ENCODE measurements at places on chromosomes 16 and 17. TPM values are rescaled to one million over a fixed set of nuclear protein-coding genes. Genes with fewer than 3 reads are reported as not detected.

GRCh38 chr16:31572821-31573220, 45.1 kb downstream of the AHSP start:
- peaks cover 42% of the 10 kb centered on the region for H3K27me3 ChIP-seq
- H3K4me1 ChIP-seq, result peaks cover 5% of the 10 kb centered on the region
- H3K36me3 ChIP-seq, result peaks cover 3% of the 10 kb centered on the region
- no peak overlapping the region for H3K4me3 ChIP-seq
- DNase-seq, result no peak
- no peak overlapping the region for H3K27ac ChIP-seq

DNA sequence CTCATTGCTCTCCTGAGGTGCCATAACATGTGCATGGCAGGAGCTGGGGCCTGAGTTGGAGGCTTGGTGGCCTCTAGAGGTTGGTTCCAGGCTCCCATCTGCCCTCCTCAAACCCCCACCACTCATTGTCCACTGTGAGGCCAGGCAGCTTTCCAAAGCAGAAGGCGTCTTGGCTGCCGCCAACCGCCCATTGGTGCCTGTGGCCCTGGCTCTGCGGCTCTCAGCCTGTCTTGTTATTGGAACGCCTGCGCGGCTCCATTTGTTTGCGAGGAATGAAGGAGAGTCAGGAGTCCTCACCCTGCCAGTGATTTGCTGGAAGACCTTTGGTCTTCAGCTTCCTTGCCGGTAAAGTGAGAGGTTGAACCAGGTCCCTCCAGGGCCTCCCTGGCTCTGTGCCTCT, 43.6 kb downstream of the OR1D5 start:
- H3K36me3 ChIP-seq, result peaks cover 2% of the 10 kb centered on the region
- H3K27ac ChIP-seq, result no peak overlapping the region
- no peaks in the 10 kb centered on the region for H3K4me1 ChIP-seq
- H3K27me3 ChIP-seq, result no peaks in the 10 kb centered on the region

DNA sequence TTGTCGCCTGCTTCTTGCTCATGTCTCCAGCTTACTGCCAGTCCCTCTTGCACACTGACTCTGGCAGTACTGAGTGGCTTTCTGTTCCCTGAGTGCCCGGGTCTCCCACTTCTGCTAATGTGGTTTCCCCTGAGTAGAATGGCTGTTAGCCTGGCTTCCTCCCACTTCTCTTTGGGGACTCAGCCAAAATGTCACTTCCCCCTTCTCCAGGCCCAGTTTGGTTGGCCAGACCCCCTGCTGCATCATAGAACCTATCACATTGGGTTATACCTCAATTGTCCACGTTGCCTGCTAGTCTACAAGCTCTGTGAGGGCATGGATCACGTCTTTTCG, 304.4 kb downstream of the HS3ST3B1 start:
- no peaks in the 10 kb centered on the region for H3K36me3 ChIP-seq
- H3K27ac ChIP-seq, result no peak overlapping the region
- H3K27me3 ChIP-seq, result no peaks in the 10 kb centered on the region
- no peak for DNase-seq

GRCh38 chr16:15775663-15776304, 81.0 kb downstream of the MYH11 start:
- no peaks in the 10 kb centered on the region for H3K36me3 ChIP-seq
- peaks cover 12% of the 10 kb centered on the region for H3K27me3 ChIP-seq
- H3K4me3 ChIP-seq, result no peak overlapping the region

SKAP1 gene
- 96.0 TPM for total RNA-seq

PSMD11 gene
- 75.1 TPM for total RNA-seq

All from activated naive CD8-positive, alpha-beta T cell treated with anti-CD3 and anti-CD28 coated beads, Interleukin-2, amount 10 ng/mL, durations not matched to agents 7 days and 5 days (primary cell).